Stimulated activated naive CD4-positive, alpha-beta T cell treated with Interleukin-2 at 50 U/mL for 16 hours (primary cell): ENCODE measurements at places on chromosomes 3 and 15.

DNA sequence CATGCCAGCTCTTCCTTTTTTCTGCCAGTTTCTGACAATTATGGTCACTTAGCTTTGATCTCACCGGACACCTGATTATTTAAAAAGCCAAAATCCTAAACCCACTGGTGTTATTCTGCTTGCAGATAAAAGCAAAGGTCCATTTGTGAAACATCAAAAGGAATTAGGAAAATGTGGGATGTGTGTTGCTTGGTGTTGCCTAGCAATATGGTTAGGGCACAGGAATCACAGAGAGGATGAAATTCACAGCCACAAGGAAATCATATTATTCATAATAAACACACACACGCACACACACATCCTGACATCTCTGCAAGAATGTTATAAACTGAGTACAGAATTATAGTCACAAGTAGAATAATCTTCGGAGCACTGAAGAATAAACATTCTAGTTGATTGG, 89.3 kb upstream of the BHLHE40 start:
- DNase-seq = no peak

- DNase-seq = no peak
These were observed 123.5 kb upstream of the TBL1XR1 start for GRCh38 chr3:177320765-177321247.

DNA sequence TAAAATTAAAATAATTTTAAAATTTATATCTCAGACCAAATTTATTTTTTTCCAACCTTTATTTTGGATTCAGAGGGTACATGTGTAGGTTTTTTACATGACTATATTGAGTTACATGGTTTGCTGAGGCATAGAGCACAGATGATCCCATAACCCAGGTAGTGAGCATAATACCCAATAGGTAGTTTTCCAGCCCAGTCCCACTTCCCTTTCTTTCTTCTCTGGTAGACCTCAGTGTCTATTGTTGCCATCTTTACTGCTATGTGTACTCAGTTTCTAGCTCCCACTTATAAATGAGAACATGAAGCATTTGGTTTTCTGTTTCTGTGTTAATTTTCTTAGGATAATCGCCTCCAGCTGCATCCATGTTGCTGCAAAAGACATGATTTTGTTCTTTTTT, 338.1 kb downstream of the EFHB start:
- DNase-seq = no peak

- no peak for DNase-seq
These were observed 222.1 kb downstream of the FOXP1 start for GRCh38 chr3:71361334-71361890.

DNA sequence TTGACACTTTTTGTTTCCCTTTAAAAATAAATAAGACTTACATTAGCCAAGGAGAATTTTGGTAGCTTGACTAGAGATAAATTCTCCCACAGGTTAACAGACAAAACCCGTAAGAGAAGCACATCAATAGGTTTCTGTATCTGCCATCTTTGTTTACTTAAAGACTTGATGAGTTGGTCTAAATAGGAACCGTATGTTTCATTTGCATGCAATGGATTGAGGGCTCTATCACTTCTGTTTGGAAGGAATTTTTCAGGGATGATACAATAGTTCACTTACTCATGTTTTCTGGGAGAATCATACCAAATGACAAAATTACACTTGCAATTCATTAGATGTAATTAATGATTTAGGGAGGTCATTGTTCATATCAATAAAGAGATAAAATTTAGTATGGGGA, 631.5 kb upstream of the NR2F2 start:
- DNase-seq = no peak

DNA sequence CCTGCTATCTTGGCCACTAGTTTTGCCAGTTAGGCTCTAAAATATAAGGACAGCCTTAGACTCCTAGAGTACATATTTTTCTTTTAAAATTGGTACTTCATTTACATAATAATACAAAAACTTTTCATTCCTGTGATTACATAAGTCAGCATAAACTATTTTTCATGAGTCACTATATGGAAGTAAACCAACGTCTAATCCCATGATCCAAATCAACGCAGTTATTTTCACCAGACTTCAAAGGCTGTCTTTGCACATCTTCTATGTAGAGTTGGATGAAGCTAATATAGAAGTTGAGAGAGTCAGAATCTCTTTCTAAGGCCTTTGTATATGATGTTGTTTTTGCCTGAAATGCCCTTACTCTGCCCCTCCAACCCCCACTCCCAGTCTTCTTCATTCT, 7.6 kb upstream of the MFSD1 start:
- DNase-seq = no peak
